ENCODE measurements at places on chromosomes 13 and 19.

GRCh38 chr19:39406656-39407409 lies at the start of gene ZFP36:
ZFP36 (plus strand) TSS chr19:39406847; CDS start chr19:39406905, 58 bp downstream.
- peak; percentile 75 for DNase-seq

GRCh38 chr19:27993619-27994570 lies 1219.1 kb downstream of the UQCRFS1 start:
- no peak for DNase-seq

DNA sequence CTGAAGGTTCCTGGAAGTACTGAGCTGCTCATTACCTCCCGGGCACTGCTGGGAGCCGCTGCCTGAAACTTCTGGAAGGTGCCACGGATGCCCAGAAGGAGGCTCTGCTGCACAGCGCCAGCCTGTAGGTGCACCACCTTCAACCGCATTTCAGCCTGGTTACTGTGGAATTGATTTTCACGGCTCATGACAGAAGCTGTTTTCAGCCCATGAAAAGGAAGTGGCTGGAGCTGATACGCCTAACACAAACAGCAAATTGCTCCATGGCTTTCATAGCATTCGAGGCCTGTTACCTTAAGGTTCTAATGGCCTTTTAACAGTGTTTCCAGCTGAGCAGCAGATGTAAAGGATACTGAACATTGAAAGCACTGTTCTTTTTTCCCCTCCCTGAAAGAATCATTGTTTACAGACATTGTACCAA lies 22.0 kb downstream of the GPC6 start:
- no peak for DNase-seq

GRCh38 chr13:80757694-80758093 lies 416.8 kb upstream of the SPRY2 start:
- DNase-seq, result no peak

GRCh38 chr13:72931311-72931710 lies 127.5 kb upstream of the KLF5 start:
- no peak for DNase-seq

DNA sequence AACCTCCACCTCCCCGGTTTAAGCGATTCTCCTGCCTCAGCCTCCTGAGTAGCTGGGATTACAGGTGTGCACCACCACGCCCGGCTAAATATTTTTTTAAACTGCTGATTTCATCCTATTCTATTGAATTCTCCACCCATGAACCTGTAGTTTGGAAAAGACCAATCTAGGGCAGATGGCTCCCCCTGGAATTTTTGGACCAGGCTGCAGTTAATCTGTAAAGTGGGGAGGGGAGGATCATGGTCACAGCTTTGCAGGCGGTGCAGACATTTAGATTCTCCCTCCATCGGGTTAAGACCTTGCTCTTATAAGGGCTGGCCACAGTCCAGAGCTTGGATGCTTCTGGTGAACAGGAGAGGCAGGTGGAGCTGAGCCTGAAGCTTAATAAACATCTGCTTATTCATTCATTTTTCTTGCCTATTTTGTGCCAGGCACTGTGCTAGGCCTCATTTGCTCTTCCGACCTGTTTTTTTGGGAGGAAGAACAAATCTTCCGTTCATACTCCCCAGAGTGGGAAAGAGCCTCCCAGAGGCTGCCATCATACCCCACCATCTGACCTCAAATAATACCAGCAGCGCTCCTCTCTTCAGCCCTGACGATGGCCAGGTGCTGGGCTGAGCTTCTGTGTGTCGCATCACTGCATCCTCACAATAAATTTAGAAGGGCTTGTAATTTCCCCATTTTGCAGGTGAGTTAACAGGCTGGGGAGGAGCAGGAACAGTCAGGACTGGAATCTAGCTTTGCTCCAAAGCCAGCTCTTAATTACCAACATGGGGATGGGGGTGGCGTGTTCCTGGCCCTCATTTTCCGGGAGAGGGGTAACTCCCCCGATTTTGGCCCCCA lies 902 bp upstream of the CCDC106 start:
- no peak for DNase-seq

- DNase-seq, result no peak
Observed at GRCh38 chr19:4602173-4602788, 37.0 kb upstream of the TNFAIP8L1 start.

DNA sequence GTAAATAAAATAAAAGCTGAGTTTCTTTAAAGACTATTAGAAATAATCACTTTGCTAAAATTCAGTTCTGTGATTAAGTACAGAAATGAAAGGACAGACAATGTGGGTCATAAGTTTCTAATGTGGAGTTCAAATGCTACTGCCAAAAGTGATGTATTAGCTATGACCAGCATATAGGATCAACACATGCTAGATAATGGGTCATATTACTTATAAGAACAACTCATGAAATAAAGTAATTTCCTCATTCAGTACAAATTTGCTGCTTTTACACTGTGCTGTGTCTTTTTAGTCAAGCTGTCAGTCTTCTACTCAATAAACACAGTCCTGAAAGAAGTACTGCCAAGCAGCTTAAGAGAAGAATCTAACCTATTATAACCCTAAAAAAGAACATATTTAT lies 135.2 kb downstream of the VWA8 start:
- DNase-seq, result no peak

DNA sequence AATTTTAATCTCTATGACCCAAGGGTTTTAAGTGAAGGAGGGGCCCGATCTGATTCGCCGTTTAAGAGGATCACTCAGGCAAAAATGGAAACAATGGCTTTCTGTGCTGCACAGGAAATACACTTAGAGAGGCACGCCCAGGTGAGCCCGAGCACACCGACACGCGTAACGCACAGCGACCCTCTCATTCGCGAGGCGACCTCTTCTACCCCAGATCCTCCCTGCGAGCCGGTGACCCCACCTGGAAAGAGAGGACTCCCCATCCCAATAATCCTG lies 216 bp downstream of the SH2D3A start:
- DNase-seq, result no peak

GRCh38 chr19:40742477-40742876 lies 7.8 kb downstream of the ACTMAP start:
- no peak for DNase-seq

GRCh38 chr13:87884884-87885283 lies 213.7 kb downstream of the SLITRK5 start:
- DNase-seq, result no peak

DNA sequence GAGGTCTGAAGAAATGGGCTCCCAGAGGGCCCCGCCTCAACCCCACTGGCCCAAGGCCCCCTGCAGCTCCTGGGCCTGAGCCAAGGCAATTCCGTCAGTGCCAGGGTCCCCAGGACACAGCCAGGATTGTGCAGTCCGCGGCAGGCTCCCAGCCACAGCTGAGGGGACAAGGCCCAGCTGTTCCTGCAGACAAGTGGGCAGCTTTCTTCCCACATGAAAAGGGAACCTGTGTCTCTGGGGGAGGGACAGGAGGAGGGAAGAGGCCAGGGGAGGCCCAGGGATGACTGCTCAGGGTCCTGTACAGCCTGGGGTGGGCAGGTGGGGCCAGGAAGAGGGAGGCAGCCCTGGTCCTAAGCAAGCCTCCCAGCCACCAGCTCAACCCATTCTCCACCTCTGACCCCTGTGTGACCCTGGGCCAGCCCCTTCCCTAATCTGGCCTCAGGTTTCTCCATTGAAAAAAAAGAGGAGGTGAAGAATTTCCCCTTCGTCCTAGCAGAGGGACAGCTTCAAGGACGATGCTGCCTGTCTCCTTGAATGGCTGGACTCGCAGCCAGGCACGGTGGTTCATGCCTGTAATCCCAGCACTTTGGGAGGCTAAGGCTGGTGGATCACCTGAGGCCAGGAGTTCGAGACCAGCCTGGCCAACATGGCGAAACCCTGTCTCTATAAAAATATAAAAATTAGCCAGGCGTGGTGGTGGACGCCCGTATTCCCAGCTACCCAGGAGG lies 20.5 kb upstream of the VSTM2B start:
- no peak for DNase-seq

DNA sequence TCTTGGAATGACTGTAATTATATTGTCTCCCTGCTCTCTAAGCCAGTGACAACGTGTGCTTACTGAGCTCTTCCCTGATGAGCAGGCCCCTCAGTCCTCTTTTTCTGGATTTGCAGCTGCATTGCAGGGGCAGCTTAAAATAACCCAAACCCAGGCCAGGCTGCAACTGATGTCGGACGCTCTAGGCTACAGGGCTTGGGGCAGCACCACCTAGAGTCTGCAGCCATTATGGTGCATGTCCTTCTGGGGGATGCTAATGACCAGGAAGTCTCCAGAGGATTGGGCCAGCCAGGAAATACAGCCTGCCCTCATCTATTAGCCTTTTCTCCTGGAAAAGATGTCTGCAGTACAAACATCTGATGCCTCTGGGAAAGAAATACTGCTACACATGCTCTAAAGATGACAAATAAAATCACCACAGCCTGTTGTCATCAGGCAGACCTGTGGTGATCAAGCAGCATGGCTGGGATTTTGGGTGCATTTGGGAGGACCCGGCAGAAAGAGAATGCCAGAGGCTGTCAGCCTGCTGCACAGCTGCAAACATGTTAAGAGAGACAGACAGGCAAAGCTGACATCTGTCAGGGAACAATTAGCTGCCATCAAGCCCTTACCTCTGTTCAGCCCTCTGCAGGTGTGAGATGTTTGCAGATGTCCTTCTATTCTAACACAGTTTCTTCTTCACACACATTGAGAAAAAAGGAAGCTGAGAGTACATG lies 51.8 kb downstream of the CCDC70 start:
- DNase-seq, result no peak

GRCh38 chr13:40671956-40672764 lies 5.7 kb upstream of the FOXO1 start:
- DNase-seq, result no peak

DNA sequence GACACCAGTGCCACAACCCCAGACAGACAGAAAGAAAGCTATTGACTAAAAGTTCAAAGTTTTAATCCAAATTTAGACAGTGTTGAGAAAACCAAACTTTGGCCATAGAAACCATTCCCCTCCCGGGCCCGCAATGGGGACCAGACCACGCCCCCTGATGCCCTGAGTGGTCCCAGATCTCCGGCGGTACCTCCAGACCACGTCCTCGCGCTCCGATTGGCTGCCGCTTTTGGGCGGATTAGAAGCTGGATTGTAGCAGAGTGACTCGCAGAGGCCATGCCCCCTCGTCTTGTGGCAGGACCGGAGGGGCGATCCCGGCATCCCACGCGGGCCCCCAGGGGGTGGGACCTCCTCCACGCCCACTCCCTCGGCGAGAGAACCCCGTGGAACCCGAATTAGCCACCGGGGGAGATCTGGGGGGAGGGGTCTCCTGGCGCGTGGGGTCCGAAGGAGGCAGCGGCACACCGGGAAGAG lies 797 bp upstream of the HSD17B14 start:
- peak; percentile 91 for DNase-seq

- DNase-seq, result no peak
Observed at GRCh38 chr19:33941133-33941532, 144.5 kb downstream of the KCTD15 start.

DNA sequence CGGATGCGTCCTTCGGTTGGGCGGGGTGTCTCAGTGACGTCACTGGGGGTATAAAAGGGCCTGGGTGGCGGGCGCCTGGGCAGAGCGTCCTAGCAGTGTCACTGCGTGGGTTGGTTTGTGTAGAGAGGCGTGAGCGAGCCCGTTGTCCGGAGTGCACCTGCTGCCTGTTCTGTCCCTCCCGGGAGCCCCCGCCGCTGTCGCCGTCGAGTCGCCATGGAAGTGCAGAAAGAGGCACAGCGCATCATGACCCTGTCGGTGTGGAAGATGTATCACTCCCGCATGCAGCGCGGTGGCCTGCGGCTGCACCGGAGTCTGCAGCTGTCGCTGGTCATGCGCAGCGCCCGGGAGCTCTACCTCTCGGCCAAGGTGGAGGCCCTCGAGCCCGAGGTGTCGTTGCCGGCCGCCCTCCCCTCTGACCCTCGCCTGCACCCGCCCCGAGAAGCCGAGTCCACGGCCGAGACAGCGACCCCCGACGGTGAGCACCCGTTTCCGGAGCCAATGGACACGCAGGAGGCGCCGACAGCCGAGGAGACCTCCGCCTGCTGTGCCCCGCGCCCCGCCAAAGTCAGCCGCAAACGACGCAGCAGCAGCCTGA lies 2.9 kb downstream of the IER2 start:
- DNase-seq, result peak; percentile 76

- DNase-seq, result no peak
Observed at GRCh38 chr13:110696776-110697175, 9.1 kb downstream of the CARS2 start.

- peak; percentile 58 for DNase-seq
Observed at GRCh38 chr19:17751103-17751911, at the start of gene FCHO1. FCHO1 (plus strand) TSS chr19:17751477; CDS start chr19:17755165, 3,688 bp downstream.

- DNase-seq, result no peak
Observed at GRCh38 chr13:106109391-106109791, 426.1 kb downstream of the EFNB2 start.

GRCh38 chr19:37813340-37813739 lies 34.0 kb upstream of the ZNF573 start:
- DNase-seq, result no peak

DNA sequence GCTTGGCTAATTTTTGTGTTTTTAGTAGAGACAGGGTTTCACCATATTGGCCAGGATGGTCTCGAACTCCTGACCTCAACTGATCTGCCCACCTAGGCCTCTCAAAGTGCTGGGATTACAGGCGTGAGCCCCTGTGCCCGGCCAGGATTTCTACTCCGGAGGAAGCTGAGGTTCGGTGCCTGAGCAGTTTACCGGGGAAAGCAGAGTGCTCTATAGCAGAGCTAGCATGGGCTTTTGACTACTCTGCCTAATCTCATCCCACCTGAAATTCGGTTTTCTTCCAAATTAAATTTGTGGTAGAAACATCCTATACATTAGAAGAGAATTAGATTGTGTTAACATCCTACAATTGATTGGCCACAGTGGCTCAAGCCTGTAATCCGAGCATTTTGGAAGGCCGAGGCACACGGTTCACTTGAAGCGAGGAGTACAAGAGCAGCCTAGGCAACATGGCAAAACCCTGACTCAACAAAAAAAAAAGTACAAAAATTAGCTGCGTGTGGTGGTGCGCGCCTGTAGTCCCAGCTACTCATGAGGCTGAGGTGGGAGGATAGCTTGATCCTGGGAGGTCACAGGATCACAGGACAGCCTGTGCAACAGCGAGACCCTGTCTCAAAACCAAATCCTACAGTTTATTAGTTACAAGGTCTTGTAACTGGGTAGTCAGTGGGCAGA lies 1.6 kb downstream of the RPL13A start:
- no peak for DNase-seq

DNA sequence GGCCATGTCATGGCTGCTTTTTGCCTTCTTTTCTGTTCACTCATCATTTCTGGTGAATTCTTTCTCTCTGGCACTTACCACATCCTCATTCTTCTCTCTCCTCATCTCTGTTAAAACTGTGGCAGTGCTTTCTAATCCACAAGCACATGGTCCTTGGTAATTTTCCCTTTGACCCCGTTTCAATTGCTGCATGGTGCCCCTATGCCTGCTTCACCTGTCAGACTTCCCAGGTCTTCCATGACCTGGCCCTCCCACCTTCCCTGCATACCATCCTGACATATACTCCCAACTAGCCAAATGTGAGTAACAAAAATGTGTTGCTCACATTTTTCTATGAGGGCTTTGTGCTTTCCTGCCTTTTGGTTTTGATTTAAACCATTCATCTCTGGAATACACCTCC lies 286.5 kb downstream of the MTUS2 start:
- no peak for DNase-seq

All from GM12892 (cell line).